ENCODE measurements at places on chromosomes 6 and 20.

- H3K27ac ChIP-seq, result peak overlapping the region; percentile 94
- peaks cover 26% of the 10 kb centered on the region for H3K4me1 ChIP-seq
- no peaks in the 10 kb centered on the region for H3K36me3 ChIP-seq
Measured at GRCh38 chr6:24721461-24722215, 2.7 kb upstream of the C6orf62 start.

DNA sequence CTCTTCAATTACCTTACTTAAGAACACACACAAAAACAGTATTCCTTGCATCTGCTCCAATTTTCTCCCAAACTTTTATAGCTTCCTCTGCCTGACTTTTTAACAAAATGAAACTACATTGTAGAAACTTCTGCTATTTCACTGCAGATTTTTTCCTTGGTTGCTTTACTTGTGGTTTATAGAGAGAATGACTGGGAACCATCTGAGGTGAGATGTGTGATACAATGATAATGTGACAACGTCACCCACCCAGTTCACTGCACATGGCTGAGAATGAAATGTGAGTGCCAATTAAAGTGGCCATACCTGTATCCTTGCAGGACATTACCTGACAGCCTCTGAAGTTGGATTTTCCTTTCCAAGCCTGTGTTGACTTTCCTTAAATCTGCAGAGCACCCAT lies 258.4 kb downstream of the CD83 start:
- H3K36me3 ChIP-seq, result no peaks in the 10 kb centered on the region
- no peaks in the 10 kb centered on the region for H3K27me3 ChIP-seq
- H3K4me3 ChIP-seq, result no peak overlapping the region
- H3K27ac ChIP-seq, result no peak overlapping the region
- no peak for DNase-seq
- no peaks in the 10 kb centered on the region for H3K4me1 ChIP-seq

DNA sequence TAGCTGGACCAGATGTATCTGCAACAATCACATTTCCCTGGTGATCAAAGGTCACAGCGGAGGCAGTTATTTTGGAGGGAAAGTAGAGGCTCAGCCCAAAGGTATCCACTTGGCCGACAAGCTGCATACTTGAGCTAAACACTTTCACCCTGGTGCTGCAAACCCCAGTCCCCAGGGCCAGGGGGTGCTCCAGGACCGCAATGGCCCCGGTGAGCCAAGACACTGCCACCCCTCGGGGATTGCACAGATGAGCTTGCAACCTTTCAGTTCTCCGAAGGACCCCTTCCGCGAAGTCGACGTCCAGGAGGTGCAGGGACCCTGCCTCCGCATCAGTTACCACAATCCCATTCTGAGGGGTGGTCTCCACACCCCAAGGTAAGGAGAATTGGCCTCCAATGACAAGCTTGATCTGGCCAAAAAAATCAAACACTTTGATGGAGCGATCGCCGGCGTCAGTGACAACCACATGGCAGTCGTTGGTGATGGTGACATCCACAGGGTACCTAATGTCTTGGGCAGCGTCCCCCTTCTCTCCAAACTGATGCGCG lies 823 bp downstream of the NHLRC1 start:
- H3K4me3 ChIP-seq, result no peak overlapping the region
- peak; percentile 27 for DNase-seq
- H3K27me3 ChIP-seq, result no peaks in the 10 kb centered on the region
- H3K4me1 ChIP-seq, result peaks cover 24% of the 10 kb centered on the region
- no peak overlapping the region for H3K27ac ChIP-seq

GRCh38 chr6:136757150-136757549 lies 35.1 kb downstream of the MAP3K5 start:
- DNase-seq, result no peak
- no peaks in the 10 kb centered on the region for H3K4me1 ChIP-seq
- no peak overlapping the region for H3K4me3 ChIP-seq
- no peak overlapping the region for H3K27ac ChIP-seq

GRCh38 chr6:68651011-68651985 lies 16.2 kb downstream of the ADGRB3 start:
- no peaks in the 10 kb centered on the region for H3K4me1 ChIP-seq
- H3K27me3 ChIP-seq, result no peaks in the 10 kb centered on the region
- no peak overlapping the region for H3K27ac ChIP-seq

- no peak overlapping the region for H3K4me3 ChIP-seq
- H3K27ac ChIP-seq, result no peak overlapping the region
- H3K36me3 ChIP-seq, result no peaks in the 10 kb centered on the region
Measured at GRCh38 chr6:39062014-39062740, 13.6 kb downstream of the GLP1R start.

GRCh38 chr6:121450242-121450641 lies 14.8 kb downstream of the GJA1 start:
- H3K27me3 ChIP-seq, result peaks cover 1% of the 10 kb centered on the region
- no peaks in the 10 kb centered on the region for H3K4me1 ChIP-seq
- no peak overlapping the region for H3K4me3 ChIP-seq
- no peak for DNase-seq
- no peaks in the 10 kb centered on the region for H3K36me3 ChIP-seq

GRCh38 chr6:147384029-147384428 lies 124.5 kb upstream of the SAMD5 start:
- no peak for DNase-seq
- peaks cover 4% of the 10 kb centered on the region for H3K36me3 ChIP-seq
- no peak overlapping the region for H3K27ac ChIP-seq
- H3K4me1 ChIP-seq, result no peaks in the 10 kb centered on the region
- H3K27me3 ChIP-seq, result no peaks in the 10 kb centered on the region
- no peak overlapping the region for H3K4me3 ChIP-seq

- H3K4me1 ChIP-seq, result peaks cover 26% of the 10 kb centered on the region
- H3K4me3 ChIP-seq, result no peak overlapping the region
- no peaks in the 10 kb centered on the region for H3K27me3 ChIP-seq
- peak overlapping the region; percentile 50 for H3K27ac ChIP-seq
- peak; percentile 64 for DNase-seq
- peaks cover 20% of the 10 kb centered on the region for H3K36me3 ChIP-seq
Measured at GRCh38 chr6:80020381-80021120, 16.1 kb downstream of the TTK start.

Data from HepG2 (cell line).